ENCODE measurements at places on chromosomes 5 and 9. TPM values are rescaled to one million over a fixed set of nuclear protein-coding genes. Genes with fewer than 3 reads are reported as not detected.

The CEL gene
- total RNA-seq: 0.19 TPM

The LAMC3 gene
- total RNA-seq: not detected

The SLC6A3 gene
- total RNA-seq: not detected

The DDX46 gene
- total RNA-seq: 33.1 TPM

The MAMDC2 gene
- not detected for total RNA-seq

GRCh38 chr9:35748242-35748857 lies 678 bp downstream of the GBA2 start:
- peak; percentile 65 for DNase-seq

GRCh38 chr9:122572456-122572855 lies 10.7 kb downstream of the OR1L8 start:
- DNase-seq: no peak

DNA sequence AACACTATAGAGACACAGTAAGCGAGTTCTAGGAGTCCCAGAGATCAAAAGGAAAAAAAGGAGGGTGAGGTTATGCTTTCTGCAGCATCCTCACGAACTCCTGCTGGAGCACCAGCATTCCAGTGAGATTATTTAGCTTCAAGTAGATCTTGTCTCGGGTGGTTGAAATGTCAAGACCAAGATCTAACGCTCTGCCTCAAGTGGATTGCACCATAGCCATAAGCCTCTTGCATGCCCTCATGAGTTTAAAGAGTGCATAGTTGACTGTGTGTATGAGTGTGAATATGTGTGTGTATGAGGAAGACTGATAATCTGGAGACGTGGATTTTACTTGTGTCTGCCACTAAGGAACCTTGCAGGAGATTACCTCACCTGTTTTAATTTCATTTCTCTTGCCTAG lies 335.3 kb upstream of the ADAMTSL1 start:
- DNase-seq: no peak

- no peak for DNase-seq
Measured at GRCh38 chr5:80600943-80601693, 31.0 kb upstream of the ANKRD34B start.

- no peak for DNase-seq
Measured at GRCh38 chr5:56871777-56872176, 37.6 kb upstream of the SETD9 start.

- no peak for DNase-seq
Measured at GRCh38 chr5:14209836-14210235, 66.7 kb downstream of the TRIO start.

- DNase-seq: no peak
Measured at GRCh38 chr5:73702534-73702933, 76.5 kb downstream of the ARHGEF28 start.

Data from Karpas-422 (cell line).